ENCODE measurements at places on chromosomes 2 and 18. TPM values are rescaled to one million over a fixed set of nuclear protein-coding genes. Genes with fewer than 3 reads are reported as not detected.

Gene SERPINB8
- total RNA-seq: 0.93 TPM

Gene ERFE
- total RNA-seq: 6.1 TPM

Gene FRZB
- 19.2 TPM for total RNA-seq

Gene OTOS
- total RNA-seq: not detected

DNA sequence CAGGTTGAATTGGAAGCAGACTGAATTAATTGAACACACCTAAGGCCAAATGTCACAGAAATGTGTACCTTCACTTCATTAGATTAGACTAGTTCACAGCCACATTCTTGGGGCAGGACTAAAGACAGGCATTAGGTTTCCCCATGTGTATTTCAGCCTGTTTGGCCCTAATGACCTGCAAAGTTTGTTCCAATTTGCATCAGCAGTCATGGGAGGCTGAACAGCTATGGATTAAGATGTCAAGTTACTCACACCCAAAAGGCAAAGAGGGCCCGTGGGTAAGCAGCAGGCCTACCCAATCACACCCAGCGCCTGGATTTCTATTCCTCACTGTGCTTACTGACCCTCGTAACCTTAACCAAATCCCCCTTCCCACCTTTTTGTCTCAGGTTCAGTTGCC is 99.6 kb upstream of the RIOK3 start:
- DNase-seq: no peak

DNA sequence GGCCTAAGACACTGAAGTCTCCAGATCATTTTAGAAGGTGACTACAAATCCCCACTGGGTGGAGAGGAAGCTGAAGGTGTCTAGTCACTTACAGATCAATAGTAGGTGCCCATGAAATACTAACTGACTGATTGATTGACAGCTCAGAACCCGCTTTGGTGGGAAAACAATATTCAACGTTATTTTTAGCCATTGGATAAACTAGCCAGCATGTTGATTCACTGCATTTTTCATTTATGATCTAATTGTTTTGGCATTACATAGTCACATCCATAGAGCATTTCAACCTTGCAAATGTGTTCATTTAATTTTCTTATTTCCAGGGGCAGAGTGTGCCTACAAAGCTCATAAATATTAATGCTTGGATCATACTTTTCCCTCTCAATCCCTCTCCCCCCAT is 162.3 kb downstream of the MREG start:
- DNase-seq: peak; percentile 62

- DNase-seq: no peak
Measured at GRCh38 chr2:20454036-20454981, 7.4 kb downstream of the RHOB start.

- no peak for DNase-seq
Measured at GRCh38 chr2:12303181-12304030, 413.3 kb upstream of the TRIB2 start.

DNA sequence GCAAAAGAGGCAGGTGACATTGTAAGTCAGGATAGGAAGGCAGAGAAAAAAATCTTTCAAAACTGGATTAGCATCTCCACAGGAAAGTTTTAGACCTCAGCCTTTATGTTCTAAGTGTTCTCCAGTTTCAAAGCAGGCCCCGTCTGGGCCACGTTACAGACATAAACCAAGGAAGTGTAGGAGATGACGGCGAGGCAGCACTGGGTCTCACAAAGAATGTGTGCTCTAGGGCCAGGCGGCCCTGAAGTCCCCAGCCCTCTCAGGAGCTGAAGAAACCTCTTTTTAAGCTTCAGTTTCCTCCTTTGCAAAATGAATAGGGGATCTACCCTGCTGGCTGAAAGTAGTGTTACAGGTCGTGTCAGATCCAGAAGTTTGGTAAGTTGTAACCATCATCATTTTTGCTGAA is 81.7 kb downstream of the SPRED2 start:
- peak; percentile 58 for DNase-seq

- no peak for DNase-seq
Measured at GRCh38 chr2:149160701-149161217, 122.3 kb downstream of the LYPD6B start.

DNA sequence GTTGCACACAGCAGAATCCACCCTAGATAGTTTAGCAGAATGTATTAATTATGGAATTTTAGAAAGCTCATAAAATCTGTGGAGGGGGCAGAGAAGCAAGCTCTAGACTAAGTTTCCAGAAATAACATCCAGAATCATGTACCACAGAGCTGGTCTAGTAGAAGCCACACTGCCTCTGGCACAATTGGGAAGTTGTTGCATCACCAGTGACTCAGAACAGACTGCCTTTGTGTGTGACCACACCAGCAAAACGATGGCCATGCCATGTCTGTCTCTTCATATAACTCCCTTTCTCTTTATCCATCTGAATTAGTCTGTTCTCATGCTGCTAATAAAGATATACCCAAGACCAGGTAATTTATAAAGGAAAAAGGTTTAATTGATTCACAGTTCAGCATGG is 158.9 kb downstream of the CCDC148 start:
- no peak for DNase-seq

GRCh38 chr2:23069923-23070322 is 315.1 kb upstream of the KLHL29 start:
- no peak for DNase-seq

- no peak for DNase-seq
Measured at GRCh38 chr2:237879991-237880560, 20.7 kb downstream of the RAMP1 start.

DNA sequence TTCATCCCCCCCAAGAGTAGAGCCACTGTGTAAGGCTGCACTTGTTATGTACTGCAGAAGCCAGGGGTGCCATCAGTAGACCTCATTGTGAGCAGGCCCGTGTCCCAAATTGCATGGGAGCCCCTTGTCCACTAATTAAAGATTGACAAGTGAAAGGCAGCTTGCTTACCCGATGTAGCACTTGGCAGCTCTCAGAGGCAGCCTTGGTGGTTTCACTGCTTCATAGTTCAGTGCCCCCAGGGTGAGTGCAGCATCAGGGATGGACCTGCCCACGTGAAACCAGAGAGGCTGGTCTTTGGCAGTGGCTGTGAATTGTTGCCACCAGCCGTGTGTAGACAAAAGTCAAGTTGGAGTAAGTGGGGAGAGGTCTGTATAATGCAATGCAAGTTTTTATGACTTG is 13.3 kb downstream of the TUBB6 start:
- DNase-seq: no peak

GRCh38 chr18:77168811-77169311 is 36.3 kb upstream of the MBP start:
- peak; percentile 66 for DNase-seq

- DNase-seq: peak; percentile 3
Measured at GRCh38 chr2:153488072-153488471, 9.5 kb upstream of the RPRM start.

DNA sequence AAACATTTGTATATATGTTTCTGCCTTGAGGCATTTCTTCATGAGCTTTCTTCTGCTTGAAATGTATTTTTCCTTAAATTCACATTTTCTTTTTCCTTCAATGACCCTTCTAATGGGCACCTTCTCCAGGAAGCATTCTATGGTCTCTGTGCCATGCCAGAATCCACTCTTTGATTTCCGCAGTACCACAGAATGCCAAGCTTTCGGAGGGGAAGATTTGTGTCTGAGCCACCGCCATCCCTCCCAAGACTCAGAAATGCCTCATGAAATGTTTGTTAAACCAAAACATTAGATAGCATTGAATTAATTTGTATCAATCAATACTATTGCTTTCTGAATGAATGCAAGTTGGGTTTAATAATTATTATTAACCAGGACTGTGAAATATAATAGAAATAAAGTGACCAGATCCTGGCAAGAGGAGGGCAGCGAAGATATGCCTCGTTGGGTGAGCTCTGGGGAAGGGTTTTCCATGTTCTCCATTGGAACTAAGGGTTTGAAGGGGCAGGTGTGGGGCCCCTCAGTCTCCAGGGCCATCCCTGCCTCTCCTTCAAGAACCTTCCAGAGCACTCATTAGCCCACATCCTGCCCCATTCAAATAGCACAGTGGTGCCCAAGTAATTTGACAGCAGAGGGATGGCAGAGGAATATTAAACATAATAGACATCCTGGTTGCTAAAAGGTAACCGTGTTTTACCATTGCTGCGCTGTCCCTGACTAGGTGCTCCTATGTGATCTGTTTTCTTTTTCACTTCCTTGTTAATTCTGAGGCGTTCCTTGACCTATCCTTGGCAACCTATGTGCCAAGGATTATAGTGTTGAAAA is 189.6 kb downstream of the MYCN start:
- no peak for DNase-seq

Data from muscle of leg (tissue), 16 donors.